Activated T-cell treated with anti-CD3 and anti-CD28 coated beads for 1 hour (primary cell): ENCODE measurements at places on chromosomes 6 and 20.

DNA sequence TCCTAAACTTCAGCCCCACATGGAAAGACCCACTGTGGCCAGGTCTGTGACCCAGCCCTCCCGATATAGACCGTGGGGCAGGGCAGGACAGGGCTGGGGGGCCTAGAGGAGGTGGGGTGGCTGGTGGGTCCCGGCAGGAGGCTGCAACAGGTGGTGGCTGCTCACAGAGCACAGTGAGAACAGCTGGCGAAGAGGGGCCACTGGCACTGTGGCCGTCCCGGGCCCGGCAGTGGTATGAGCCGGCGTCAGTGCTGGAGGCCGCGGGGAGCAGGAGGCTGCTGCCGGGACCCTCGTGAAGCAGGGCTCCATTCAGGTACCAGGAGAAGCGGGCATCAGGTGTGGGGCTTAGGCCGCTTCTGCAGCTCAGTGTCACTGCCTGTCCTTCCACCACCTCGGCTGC lies 13.4 kb downstream of the SIGLEC1 start:
- DNase-seq: no peak

DNA sequence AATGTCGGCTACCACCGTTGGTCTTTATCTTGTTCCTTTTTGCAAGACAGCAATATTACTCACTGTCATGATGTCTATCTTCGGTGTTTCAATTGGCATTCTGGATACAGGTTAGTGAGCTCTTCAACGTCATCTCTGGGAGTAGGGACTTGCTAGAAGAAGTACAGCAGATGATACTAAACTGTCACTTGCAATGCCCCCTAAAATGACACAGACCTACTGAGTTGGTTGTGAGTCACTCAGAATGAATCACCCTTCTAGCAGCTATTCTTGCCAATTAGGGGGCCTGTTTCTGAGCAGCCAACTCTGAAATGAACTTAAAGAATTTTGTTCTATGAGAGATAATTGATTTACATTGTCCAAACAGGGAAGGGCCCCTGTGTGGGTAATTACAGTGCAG lies 176.5 kb downstream of the SLC16A10 start:
- DNase-seq: no peak

DNA sequence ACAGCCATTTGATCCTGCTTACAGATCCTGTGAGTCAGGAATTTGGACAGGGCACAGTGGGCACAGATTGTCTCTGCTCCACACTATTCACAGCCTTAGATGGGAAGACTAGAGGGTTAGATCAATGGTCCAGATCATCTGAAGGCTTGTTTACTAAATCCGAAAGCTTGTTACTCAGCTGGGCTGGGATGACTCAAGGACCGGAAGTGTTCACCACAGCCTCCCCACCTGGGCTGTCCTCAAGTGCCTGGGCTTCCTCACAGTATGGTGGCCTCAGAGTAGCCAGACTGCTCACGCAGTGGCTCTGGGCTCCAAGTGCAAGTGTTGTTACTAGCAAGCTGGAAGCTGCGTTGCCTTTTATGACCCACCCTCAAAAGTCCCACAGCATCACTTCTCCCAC lies 75.4 kb upstream of the INSM1 start:
- DNase-seq: no peak

DNA sequence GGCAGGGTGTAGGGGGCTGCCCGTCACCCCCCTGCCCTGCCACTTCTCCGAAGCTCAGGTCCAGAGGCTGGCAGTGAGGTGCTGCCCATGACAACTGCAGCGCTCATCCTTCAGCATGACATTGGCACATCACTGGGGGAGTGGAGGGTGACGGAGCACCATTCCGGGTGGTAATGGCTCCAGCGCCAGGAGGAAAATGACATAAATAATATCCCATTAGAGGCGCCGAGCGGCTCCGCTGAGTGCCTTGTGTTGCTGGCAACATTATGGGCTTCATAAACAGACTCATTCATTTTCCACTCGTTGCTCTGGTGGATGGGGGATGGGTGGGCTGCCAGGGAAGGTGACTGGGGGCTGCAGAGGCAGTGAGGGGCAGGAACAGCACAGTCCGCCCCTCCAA lies 56.9 kb upstream of the CTNNBL1 start:
- DNase-seq: no peak
